ENCODE measurements at places on chromosomes 1 and 21.

DNA sequence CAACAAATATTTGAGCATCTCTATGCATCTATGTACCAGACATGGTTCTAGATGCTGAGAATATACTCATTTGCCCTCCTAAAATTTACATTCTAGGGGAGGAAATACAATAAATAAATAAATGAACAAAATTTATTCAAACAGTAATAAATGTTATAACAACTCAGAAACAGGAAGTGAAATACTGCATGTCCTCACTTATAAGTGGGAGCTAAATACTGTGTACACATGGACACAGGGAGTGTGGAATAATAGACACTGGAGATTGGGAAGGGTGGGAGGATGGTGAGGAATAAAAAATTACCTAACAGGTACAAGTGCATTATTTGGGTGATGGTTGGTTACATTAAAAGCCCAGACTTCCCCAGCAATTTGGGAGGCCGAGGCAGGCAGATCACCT lies 4.3 kb downstream of the COA7 start:
- no peak for DNase-seq

DNA sequence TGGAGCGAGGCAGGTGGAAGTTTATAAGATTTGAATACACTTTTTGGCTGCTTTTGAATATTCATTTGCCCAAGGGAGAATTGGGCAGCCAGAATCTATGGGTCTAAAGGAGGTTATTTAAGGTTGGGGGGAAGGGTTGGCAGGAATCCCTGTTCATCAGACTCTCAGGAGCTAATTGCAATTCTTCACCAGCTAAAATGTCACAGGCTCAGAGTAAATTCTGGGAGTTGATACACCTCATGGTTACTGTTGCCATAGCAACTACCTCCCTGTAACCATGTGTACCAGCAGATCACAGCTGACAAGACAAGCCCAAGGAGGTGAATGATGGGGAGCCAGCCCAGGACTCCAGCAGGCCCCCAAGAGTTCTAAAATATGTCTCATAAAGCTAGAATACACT lies 75.5 kb downstream of the CAMK2N1 start:
- no peak for DNase-seq

- no peak for DNase-seq
These were observed 284.3 kb upstream of the NR5A2 start for GRCh38 chr1:199743227-199743626.

GRCh38 chr1:43634721-43635120 lies 15.2 kb upstream of the KDM4A start:
- DNase-seq = no peak

- no peak for DNase-seq
These were observed 27.8 kb downstream of the UCK2 start for GRCh38 chr1:165855010-165855838.

GRCh38 chr1:12204140-12204539 lies 25.7 kb upstream of the VPS13D start:
- DNase-seq = no peak

GRCh38 chr1:54403808-54404261 lies 2.4 kb downstream of the SSBP3 start:
- DNase-seq = no peak

- no peak for DNase-seq
These were observed 49.6 kb downstream of the KCNK2 start for GRCh38 chr1:215132156-215132555.

GRCh38 chr1:238660849-238661248 lies 725.5 kb upstream of the CHRM3 start:
- DNase-seq = no peak

DNA sequence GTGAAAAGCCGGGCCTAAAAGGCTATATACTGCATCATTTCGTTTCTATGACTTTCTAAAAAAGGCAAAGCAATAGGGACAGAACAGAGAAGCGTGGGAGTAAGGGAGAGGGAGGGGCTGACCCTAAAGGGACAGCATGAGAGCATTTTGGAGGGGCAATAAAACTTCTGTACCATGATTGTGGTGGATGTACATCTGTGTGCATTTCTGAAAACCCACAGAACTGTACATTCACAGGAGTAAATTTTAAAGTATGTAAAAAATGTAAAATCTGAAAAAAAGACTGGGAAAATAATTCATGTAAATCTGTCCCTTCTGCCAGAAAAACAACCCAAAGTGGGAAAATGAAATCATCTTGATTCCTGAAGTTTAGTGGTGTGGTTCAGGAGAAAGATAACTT lies 235.4 kb downstream of the CENPF start:
- DNase-seq = no peak

GRCh38 chr1:241310451-241310850 lies 46.6 kb downstream of the RGS7 start:
- DNase-seq = no peak

- no peak for DNase-seq
These were observed 133.4 kb upstream of the ERG start for GRCh38 chr21:38631676-38632075.

DNA sequence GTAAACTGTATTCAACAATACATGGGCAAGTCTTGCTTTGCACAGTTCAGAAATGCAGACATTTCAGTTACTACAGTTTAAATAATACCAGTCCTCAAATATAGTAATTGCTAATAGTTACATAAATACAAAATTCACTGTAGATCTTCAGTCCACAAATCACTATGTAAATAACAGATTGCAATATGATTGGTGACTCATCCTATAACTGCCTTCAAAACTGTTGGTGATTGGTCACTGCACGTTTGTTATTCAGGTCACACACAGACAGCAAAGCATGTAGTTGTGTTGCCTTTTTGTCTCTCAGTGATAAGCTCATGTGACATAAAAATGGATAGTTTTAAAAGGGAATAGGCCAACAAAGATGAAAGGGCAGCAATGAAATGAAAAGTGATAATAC lies 186.5 kb upstream of the CTTNBP2NL start:
- DNase-seq = no peak

DNA sequence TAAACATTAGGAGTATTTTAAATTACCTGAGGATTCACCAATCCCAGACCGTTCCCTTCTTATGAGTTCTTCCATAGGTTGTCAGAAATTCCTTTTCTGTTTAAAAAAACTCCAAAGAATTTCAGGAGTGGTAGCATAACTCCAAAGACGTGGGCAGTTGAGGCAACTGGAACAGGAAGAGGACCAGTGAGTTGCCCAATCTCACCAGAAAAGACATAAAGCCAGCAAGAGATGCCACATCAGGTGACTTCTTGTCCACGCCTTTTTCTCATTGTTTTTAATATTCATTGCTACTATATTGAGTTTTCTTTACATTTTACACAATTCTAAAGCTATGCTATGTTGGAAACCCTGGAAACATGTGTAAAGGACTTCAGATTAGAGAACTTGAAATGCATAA lies 88.1 kb upstream of the JAK1 start:
- no peak for DNase-seq

GRCh38 chr1:221877311-221877710 lies 135.4 kb upstream of the DUSP10 start:
- no peak for DNase-seq

DNA sequence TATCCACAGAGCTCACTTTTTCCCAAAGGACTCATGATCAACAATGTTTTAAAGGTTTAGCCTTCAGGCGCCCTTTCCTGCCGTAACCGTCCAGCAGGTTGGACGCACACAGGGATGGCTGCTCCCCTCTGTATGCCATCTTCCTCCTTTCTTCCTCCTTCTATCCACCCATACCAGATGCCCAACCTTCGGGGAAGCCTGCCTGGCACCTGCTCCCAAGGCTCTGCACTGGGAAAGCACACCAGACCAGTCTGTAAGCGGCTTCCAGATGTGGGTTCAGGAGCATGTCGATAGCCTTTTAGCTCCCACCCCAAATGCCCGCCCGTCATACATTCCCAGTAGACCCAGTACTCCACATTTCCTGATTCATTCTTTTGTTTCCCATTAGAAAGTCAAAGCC lies 52.9 kb downstream of the STUM start:
- DNase-seq = no peak

- no peak for DNase-seq
These were observed 291.5 kb upstream of the VAMP3 start for GRCh38 chr1:7479571-7479970.

DNA sequence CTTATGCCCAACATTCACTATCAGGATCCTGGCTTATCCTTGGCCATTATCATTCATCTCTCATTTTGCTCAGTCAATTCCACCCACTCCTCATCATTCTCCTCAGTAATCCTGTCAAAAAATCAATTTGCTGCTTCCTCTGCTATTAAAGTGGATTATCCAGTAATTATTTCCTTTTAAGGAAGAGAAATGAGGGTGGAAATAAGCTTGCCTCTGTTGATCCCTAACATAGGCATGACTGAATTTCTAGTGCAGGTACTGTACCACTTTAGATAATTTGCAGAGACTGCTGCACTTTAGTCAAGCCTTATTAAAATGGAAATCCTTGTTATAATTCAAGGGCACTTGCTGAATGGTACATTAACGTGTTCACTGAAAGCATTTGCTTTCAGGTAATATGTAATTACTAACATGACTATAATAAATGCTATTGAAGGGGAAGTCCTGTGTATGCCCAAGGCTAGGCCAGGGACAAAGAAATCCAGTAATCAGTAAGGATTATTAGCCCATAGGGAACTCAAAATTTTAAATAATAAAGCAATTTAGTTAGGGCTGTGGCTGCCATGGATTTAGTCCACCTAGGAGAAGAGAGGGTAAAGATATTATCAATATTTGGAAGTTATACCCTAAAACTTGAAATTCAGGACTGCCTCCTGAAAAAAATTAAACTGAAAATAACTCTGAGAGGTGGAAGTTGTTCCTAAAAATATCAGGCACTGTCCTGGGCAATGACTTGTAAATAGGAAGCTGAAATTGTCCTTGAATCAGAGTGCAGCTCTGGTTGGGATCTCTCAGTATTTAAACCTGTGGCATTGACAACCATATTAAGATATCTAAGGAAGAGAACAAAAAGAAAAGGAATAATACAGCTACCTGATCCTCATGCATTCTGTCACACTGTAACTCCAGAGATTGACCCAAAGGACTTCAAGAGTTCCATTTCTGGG lies 43.4 kb downstream of the RGS2 start:
- DNase-seq = no peak

GRCh38 chr1:47870946-47871676 lies 126.1 kb downstream of the TRABD2B start:
- DNase-seq = no peak

DNA sequence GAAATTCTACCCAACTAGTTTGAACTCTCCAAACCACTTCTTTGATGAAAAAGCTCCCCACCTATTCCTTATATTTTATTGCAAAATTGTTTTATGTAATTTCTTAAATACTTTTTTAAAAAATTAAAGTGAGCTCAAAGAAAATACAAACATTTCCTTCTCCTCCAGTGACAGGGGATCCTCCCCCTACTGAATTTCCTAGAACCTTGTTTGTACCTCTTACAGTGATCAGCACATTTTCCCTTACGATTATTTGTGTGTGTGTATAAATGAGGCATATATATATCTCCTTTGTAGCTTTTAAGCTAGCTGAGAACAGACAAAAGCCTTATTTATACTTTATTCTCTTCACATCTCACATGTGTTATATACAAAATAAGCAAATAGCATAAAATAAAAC lies 44.4 kb downstream of the VAV3 start:
- DNase-seq = no peak

- no peak for DNase-seq
These were observed 22.9 kb downstream of the SYT2 start for GRCh38 chr1:202687370-202687769.

- no peak for DNase-seq
These were observed 11.3 kb downstream of the HIVEP3 start for GRCh38 chr1:41907446-41907845.

DNA sequence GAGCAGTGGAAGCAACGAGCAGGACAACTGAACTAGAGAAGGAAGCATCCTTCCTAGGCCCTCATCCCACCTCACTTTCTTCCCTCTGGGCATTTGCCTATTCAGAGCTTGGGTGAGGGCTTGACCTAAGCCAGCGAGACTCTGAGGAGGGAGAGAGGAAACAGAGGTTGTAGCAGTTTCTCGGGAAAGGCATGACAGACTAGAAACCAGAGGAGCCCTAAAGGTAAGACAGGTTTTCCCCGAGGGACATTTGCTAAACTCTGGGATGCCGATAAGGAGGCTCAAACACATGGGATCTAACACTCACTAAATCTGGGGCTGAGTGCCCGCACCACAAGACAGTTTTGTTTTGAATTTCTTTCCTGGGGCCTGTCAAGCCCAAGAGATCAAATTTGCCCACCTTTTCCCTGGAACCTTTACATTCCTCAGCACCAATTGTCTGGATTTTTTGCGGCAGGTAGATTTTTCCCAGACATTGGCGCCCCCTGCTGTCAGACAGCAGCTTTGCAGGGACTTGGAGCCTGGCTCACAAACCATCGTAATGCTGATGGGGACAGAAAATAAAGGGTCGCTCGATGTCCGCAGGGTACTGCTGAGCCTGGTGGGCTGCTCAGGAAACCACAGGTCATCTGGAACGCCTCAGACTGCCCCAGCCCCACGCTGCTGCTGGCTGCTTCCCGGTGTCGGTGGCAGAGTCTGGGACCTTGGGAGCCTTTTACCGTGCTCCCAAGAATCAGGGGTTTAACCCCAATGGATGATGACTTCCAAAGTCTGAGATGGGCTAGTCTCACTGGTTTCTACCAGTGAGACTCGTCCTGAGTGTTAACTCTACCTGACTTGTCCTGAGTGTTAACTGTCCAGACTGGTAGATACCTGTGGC lies 23.4 kb upstream of the TSPAN2 start:
- DNase-seq = no peak

- DNase-seq = no peak
These were observed 1458.8 kb downstream of the MRPL39 start for GRCh38 chr21:24148461-24148860.

DNA sequence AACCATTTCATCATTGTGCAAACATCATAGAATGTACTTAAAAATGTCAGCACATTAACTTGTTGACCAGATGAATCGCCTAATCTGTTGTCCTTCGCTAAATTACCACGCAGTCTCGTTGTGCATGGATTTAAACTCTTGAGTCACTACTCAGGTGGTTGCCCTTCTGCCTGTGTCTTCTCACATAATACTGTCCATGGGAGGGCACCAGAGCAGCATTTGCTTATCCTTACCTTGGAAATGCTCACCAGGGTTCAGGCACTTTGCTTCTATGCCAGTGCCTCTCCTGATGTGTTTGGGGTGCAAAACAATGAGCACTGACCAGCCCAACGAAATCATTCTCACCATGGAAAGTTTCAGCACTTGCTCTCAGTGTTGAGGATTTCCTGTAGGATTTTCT lies 559.9 kb downstream of the RWDD3 start:
- no peak for DNase-seq

GRCh38 chr1:79693441-79694114 lies 687.0 kb upstream of the ADGRL4 start:
- DNase-seq = no peak

DNA sequence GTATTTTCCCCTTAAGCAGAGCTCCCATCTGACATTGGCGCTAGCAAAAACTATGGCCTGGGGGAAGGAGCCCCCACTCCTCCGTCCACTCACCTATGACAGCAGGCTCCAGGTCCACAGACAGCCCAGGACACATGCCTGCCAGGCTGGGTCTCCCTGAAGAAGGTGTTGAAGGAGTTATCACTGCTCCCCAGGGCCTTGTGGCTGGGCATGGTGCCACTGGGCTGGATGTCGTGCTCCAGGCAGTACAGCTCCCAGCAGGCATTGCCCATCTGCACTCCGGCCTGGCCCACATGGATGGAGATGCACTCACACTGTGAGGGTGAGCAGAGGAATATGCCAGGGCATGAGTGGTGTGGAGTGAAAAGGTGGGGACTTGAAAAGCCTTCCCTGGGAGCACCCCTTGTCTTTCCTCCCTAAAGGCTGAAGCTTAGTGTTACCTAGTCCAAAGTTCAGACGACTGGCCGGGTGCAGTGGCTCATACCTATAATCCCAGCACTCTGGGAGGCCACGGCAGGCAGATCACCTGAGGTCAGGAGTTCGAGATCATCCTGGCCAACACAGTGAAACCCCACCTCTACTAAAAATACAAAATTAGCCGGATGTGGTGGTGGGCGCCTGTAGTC lies 30.0 kb downstream of the RABIF start:
- DNase-seq = no peak

- DNase-seq = no peak
These were observed 115.4 kb upstream of the EDN2 start for GRCh38 chr1:41599912-41600311.

All from glomerular endothelial cell (primary cell).